ENCODE measurements at places on chromosomes 12 and 14.

DNA sequence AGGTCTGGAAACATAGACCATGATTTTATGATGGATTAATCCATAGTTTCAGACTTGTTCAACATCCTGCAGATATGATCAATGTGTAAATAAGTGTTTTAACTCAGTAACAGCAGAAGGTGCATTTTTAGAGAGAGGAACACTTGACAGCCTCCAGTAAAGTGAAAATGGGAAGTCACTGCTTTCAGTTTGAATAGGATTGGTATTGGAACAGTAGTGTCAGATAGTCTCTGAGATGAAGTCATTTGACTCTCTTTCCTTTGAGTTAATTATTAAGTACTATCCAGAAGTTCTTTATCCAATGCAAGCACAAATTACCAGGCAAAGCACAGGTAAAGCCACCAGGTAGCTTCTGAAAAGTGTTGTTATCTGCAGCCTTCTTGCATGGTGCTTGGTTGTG, 14.5 kb upstream of the NAV3 start:
- no peak for DNase-seq

- no peak for DNase-seq
These were observed 157.7 kb upstream of the KITLG start for GRCh38 chr12:88737838-88738472.

DNA sequence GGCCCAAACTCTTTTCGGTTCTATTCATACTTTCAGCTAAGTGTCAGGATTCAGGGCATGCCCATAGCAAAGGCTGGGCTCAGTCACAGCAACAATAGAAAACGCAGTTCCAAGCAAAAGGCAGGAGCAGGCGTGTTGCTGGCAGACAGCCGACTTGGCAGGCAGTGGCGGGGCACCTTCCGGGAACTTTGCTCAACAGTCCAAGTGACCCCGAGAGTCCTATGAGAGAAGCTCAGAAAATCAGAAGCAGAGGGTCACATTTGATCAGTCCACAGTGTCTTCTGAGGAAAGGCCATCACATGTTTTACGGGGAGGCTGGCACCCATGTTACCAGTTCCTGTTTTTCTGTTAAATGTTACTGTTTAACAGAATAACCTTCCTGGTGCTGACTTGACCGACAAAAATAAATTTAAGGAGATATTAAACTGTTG, 115.0 kb downstream of the DACT1 start:
- no peak for DNase-seq

- DNase-seq: no peak
These were observed 57.8 kb downstream of the ATG14 start for GRCh38 chr14:55353686-55354467.

GRCh38 chr12:3084742-3085141, 7.6 kb downstream of the TSPAN9 start:
- no peak for DNase-seq

Data from NCI-H526 (cell line).